ENCODE measurements at places on chromosomes 6 and 20.

GRCh38 chr20:34538671-34539123 is 19.8 kb upstream of the MAP1LC3A start:
- DNase-seq = peak; percentile 40

- DNase-seq = no peak
Observed at GRCh38 chr20:62040381-62040922, 25.2 kb downstream of the TAF4 start.

- no peak for DNase-seq
Observed at GRCh38 chr20:44587035-44587980, 4.9 kb downstream of the PKIG start.

- DNase-seq = no peak
Observed at GRCh38 chr20:11807054-11808048, 110.3 kb upstream of the BTBD3 start.

GRCh38 chr6:122779667-122780066 is at the start of gene FABP7:
Gene FABP7, plus strand, starts transcription at chr6:122779716. Its CDS starts 79 bp downstream, at chr6:122779795.
- DNase-seq = no peak

GRCh38 chr6:147227770-147228320 is 23.6 kb downstream of the STXBP5 start:
- DNase-seq = no peak

GRCh38 chr6:105321207-105321606 is 81.7 kb downstream of the PREP start:
- no peak for DNase-seq

- no peak for DNase-seq
Observed at GRCh38 chr6:109118337-109118736, 23.0 kb downstream of the CEP57L1 start.

DNA sequence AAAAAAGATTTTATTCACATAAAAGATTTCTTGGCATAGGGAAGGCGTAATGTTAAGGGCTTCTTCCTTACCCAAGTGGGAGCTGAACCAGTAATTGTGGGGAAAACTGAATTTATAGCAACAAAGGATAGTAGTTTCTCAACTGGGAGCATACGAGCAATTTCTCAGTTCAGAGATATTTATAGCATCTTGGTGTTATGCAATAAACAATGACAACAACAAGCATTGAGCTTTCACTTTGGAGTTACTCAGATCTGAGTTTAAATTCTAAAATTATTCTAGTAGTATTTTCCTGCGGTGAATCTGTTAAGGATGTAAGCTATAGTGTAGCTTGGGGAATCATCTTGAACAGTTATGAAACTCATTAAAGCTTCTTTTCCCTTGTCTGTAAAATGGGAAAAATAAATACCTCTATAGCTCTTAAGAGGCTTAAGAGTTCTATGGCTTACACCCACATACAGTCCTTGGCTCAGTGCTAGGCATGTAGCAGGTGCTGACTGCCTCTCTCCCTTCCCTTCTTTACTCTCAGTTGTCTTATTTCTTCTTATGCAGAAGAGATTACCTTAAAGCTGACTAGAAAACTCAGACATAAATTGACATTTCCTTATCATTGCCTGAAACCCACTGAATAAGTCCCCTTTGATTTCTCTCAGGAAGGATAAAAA is 58.8 kb downstream of the SAMD5 start:
- no peak for DNase-seq

GRCh38 chr6:123520217-123520616 is 116.5 kb downstream of the TRDN start:
- no peak for DNase-seq

Measured in LoVo (cell line).